Stimulated activated CD4-positive, alpha-beta T cell treated with anti-CD3 and anti-CD28 coated beads, Interleukin-1b, Interleukin-23, amount 100 ng/mL, for 24 hours (primary cell): ENCODE measurements at places on chromosomes 1 and 21.

GRCh38 chr1:2124446-2125198, 70.0 kb downstream of the FAAP20 start:
- DNase-seq: no peak

DNA sequence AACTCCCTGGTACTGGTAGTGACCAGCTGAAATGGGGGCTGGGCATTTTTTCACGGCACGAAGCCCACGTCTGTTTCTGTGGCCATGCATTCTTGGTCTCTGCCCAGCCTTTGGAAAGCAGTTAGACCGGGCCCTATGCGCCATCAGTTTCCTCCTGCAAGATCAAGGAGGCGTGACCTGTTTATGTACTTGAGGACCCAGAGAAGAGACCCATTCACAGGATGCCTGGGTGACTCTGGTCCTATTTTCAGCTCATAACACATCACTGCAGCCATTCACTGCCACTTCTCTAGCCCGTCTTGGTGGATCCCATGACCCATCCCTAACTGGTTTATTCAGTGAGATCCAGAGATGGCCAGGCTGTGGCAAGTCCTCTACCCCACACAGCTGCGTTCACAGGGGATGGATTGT, 70.4 kb downstream of the SPSB1 start:
- DNase-seq: no peak

- DNase-seq: no peak
Measured at GRCh38 chr1:46749921-46750404, 31.0 kb upstream of the EFCAB14 start.

- DNase-seq: no peak
Measured at GRCh38 chr1:43334453-43335205, 3.0 kb upstream of the MPL start.

- DNase-seq: peak; percentile 26
Measured at GRCh38 chr1:10692401-10693021, 103.9 kb downstream of the CASZ1 start.

DNA sequence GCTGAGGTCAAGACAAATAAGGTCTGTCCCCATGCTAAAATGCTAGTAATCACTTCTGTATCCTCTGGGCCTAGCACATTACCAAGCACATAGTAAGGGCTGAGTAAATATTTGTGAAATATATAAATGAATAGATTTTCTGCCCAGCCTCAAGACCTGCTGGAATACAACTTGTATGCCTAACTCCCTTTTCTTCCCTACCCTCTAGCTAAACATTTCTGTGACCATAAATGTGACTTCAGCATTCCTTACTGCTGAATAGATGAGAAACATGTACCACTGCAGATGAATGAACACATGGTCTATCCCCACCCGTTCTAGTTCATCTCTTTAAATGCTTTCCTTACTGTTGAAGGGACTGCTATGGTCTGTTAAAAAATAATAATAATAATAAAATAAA, 209.0 kb upstream of the HOOK1 start:
- DNase-seq: no peak

- no peak for DNase-seq
Measured at GRCh38 chr1:70041317-70042045, 163.9 kb downstream of the LRRC40 start.

DNA sequence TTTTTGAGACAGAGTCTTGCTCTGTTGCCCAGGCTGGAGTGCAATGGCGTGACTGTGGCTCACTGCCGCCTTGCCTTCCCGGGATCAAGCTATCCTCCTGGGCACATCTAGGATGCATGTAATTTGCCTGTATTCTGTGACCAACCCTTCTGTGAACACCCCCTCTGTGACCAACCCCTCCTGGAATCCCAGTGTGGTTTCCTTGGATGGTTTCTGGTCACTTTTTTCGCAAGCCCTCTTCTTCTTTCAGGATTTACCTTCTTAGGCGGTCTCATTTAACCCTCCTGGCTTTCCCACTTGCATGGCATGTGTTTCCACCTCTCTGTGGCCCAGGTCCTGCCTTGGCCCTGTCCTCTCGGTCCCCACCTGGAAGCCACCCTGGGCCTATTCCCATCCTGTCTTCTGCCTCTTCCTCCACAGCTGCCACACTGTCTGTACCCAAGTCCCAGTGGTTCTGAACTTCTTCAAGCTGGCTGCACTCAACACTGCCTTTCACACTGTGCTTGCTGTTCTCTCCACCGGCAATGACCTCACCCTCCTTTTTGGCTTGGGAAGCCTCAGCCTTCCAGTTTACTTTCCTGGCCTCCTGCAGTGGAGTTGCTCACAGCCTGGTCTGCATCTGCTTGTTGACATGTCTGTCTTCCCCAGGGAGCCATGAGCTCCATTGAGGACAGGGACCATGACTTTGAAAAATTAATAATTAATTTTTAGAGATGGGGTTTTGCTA, 57.0 kb downstream of the DISC1 start:
- DNase-seq: no peak

GRCh38 chr1:228105270-228105995, 2.3 kb upstream of the C1orf35 start:
- DNase-seq: no peak

GRCh38 chr1:78526496-78526895, 35.7 kb downstream of the PTGFR start:
- DNase-seq: no peak

GRCh38 chr1:201028461-201028889, 5.0 kb upstream of the KIF21B start:
- no peak for DNase-seq

- DNase-seq: no peak
Measured at GRCh38 chr1:229380536-229381160, 37.8 kb upstream of the CCSAP start.

DNA sequence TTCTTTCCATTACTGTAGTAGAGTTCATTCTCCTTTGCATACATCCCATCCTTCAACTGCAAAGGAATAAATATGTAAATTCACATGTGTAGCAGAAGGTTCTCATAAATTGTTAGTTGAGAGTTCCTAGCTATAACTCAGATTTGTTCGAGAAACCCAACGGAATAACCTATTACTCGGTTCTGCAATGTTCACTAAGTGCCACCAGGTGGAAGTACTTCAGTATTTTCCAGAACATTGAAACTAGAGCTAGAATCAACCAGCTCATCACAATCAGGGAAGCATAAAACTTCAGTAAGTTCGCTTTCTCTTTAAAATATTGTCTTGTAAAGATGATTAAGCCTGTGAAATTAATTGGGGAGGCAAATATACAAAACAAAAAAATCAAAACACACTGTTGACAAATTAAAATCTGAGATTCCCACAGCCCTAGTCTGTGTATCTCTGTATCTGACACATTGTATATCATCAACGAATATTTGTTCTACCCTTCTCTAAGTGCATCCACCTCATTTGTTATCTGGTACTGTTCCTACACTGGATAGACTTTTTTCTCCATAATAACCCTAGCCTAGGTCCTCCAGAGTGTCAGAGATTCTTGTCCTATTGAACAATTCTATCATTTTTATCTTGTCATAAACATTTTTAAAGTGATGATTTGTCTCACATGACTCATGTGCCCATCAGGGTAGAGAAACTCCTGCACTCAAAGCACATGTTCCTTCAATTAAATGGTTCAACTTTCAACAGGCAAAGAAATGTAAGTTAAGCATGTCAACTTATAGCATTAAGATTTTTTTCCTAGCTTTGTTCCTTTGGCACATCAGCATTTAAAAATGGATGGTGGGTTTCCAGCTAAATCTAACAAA, 31.9 kb downstream of the MROH9 start:
- no peak for DNase-seq

- DNase-seq: no peak
Measured at GRCh38 chr1:12654004-12654567, 10.2 kb downstream of the AADACL4 start.

- no peak for DNase-seq
Measured at GRCh38 chr1:5685446-5686040, 306.7 kb downstream of the NPHP4 start.

DNA sequence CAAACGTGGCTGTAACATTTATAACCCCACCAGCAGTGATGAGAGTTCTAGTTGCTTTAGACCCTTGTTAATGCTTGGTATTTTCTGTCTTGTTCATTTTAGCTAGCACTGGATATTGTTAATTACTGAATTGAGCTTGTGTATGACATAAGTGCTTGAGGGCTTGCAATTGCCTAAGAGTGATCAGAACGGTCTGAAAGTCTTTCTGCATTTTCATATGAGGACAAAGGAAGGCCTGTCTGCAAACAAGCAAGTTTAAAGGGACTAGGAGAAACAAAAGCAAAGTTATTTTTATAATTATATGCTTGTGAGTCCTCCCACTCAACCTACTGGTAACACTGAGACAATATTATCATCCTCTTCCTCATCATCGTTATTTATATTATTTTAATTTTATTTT, 305.5 kb upstream of the DUSP10 start:
- no peak for DNase-seq

GRCh38 chr21:44695641-44696040, 1.3 kb upstream of the KRTAP10-12 start:
- no peak for DNase-seq

DNA sequence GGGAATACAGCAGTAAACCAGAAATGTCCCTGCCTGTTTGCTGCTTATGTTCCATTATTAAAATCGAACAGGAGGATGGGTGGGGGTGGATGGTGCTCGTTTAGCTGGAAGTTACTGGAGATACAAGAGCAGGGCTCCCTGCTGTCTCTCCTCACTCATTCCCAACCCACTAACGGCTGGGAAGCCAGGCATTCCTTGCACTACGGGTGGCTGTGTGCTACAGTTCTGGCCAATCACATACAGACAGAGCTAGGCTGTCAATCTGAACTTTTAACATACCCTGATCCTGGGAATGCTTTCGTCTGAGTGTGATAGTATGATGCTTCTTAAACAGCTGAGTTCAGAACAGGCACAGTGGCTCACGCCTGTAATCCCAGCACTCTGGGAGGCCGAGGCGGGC, 7.0 kb downstream of the SIPA1L2 start:
- DNase-seq: no peak

- DNase-seq: no peak
Measured at GRCh38 chr1:21539933-21540332, 30.7 kb downstream of the ALPL start.

GRCh38 chr1:62176597-62177312, 17.9 kb upstream of the L1TD1 start:
- no peak for DNase-seq

DNA sequence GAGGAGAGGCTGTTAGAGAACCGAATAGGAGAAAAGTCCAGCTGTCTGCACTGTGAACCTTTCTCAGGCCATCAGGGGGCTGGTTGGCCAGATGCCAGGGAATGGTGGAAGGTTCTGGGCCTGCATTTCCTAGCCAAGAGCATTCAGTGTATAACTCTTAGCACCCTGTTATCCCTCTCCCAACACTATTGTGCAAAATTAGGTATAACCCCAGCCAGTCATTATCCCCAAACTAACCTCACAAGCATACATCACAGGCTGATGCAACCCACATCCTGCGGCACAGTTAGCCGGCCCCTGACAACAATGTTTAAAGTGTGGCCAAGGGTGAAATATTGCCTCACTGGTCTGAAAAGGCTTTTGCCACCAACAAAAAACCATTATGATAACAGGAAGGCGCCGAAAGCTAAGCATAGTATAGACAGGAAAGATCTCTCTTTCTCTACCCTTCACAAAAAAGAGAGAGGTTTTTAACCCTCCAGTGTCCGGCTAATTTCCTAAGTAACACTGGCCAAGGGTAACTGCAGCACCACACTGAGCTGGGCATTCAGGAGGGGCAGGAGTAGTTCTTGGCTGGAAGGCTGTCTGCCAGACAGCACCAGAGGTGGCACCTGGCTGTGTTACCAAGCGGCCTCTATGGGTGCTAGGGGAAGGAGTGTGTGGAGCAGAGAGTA, 77.3 kb upstream of the BCAR3 start:
- no peak for DNase-seq

DNA sequence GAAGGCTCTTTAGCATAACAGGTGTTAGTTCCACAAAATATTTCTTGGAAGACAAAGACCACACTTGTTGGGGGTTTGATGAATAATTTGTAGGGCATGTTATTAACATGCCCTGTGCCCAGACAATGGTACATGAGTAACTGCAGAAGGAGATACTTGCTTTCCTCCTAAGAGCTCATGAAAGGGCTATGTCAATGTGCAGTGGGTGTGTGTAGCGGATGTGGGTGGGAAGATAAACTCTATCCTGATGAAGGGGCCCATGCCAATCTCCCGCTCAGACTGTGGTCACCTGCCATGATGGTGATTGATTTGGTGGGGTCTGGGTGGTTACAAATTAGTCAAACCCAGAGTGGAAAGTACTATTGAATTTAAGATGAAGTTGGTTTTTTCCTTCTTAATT, 69.8 kb upstream of the DNAH14 start:
- no peak for DNase-seq

DNA sequence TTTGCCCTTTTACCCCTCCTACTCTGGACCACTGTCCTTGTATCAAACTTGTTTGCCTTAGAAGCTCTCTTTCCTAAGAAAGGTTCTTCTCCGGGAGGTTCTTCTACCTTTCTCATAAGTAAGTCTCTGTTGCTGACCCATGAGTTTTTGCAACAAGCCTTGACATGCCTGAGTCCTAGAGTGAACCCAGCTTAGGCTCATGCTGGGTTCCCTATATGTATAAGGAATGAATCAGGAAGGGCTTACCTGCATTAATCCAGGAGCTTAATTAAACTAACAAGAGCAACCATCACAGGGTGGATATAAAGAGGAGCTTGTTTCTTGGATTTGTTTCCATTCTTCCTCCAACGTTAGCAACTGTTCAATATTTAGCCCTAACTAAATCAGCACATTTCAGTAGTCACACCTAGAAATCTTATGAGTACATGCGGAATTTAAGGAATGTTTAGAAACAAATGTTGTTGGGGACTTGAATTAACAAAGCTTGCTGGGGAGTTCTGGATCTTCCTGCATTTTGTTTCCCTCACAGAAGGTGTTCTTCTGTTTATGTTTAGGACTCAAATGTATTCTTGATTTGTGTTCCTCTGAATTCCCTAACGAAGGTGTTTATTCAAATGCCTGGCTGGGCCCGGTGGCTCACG, 64.3 kb upstream of the RAB3GAP2 start:
- no peak for DNase-seq

DNA sequence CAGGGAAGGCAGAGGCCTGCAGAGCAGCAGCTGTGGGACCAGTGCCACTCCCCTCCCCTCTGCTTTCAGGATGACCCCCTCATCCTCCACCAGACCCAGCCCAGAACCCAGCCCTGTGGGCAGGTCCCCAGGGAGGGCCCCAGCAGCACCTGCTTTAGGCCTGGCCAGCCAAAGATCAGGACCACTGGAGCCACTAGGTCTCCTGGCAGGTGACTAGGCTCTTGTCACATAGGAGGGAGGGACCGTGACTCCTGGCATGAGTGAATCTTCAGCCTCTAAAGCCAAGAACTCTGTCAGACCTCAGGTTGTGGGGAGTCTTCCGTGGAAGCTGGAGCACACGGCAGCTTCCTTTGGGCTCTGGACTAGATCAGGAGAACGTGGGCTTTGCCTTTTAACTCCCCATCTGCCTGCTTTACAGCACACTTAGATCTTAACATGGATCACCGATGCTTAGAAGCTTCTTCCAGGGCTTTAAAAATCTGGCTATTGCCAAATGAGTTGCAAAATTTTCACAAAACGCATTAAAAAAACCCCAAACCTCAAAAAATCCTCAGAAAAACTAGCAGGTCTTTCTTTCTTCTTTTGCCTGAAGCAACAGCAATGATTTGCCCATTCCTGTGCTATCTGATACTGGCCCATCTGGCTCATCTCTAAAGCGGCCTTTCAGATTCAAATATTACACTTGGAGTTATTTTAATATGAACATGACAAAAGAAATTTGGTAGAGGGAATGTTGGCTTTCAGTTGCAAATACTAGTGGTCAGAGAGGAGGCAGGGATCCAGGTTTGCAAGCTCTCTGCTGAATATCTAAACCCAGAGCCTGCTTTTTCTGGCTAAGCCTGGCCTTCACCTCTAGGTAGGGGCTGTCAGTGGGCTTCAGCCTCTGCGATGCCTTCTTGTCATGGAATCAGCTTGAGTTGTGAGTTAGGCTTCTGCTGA, 235.2 kb downstream of the SDCCAG8 start:
- no peak for DNase-seq

GRCh38 chr1:48236716-48237470, 14.4 kb downstream of the SLC5A9 start:
- DNase-seq: no peak
